ENCODE measurements at places on chromosomes 5 and 9.
A peak's percentile ranks its signal among the peaks of the same experiment; 100 is the strongest.

DNA sequence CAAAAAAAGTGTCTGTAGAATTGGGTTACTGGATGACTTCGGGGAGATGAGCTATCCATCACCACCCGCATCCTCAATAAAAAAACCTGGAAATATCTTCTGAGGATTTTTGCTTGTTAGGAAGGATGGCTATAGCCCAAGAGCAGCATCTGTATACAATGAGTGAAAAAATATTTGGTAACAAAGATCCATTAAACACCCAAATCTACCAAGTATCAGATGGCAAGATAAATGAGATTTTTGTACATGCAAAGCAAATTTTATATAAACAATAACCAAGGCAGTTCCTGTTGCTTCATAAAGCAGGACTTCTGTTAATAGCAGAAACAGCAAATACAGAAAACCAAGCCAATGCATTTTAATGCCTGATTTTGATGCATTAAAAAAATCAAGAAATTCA, 166.6 kb downstream of the SLC28A3 start:
- no peak for DNase-seq

GRCh38 chr9:82031538-82032280, 43.1 kb downstream of the SPATA31D1 start:
- DNase-seq = peak; percentile 3

- DNase-seq = peak; percentile 83
Measured at GRCh38 chr5:143245929-143246561, 157.4 kb downstream of the NR3C1 start.

DNA sequence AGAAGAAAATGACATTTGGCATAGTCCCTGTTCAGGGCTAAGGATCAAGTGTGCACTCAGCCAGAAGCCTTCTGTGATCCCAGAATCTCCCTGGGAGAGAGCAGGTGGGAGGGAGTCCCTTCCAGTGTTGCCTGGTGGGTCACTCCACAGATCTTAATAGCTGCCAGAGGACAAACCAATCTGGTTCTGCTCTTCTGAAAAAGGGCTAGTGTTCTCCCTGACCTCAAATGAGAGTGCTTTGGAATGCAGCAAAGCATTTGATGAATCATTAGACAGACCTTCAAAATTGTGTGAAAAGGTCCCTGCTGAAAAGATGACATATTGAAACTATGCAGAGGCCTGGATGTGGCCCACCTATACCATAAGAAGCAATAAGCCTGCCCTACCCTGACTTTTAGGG, 339.7 kb downstream of the TMEM232 start:
- DNase-seq = peak; percentile 7

DNA sequence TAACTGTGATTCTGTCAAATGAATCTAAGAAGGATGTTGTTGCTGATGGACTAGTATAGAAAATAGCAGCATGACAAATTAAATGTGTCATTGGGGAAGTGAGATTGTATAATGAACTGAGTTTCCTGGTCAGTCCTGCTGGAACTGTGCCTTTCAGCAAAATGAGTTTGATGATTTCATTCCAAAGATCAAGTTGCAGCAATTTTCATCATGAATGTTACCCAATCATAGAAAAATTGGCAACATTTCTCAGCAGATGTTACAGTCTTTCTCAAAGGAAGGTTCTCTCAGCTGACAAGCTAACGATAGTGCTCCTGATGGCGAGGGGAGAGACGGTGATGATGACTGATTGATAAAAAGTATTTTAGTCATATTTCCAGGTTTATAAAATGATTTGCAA, 10.7 kb downstream of the PCDHAC2 start:
- no peak for DNase-seq

All from HTR-8/SVneo (cell line).